Forelimb muscle (tissue), 1 donor: ENCODE measurements at places on chromosomes 5 and 9. TPM values are rescaled to one million over a fixed set of nuclear protein-coding genes. Genes with fewer than 3 reads are reported as not detected.

DNA sequence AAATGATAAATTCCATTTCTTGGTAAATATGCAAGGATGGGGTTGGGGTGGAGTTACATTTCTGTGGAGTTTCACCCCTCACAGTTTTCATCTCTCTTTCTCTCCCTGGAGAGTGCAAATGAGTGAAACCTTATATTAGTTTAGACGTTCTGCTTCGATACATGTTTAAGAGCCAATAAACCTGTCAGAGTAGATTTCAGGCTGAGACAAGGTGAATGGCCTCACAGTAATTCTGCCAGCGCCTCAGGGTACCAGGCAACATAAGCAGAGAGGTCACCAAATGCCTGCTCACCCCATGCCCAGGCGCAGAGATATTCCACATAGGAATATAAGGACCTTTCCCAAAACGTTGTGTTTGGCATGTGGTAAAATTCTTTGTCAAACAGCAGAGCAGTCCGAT lies 154.9 kb upstream of the VLDLR start:
- no peak for DNase-seq

The PFDN1 gene
- 77.1 TPM for polyA plus RNA-seq

The OR13C4 gene
- polyA plus RNA-seq, result not detected

- no peak for DNase-seq
These were observed 42.5 kb downstream of the NUP214 start for GRCh38 chr9:131167936-131168335.
